ENCODE measurements at places on chromosomes 3 and 15.

DNA sequence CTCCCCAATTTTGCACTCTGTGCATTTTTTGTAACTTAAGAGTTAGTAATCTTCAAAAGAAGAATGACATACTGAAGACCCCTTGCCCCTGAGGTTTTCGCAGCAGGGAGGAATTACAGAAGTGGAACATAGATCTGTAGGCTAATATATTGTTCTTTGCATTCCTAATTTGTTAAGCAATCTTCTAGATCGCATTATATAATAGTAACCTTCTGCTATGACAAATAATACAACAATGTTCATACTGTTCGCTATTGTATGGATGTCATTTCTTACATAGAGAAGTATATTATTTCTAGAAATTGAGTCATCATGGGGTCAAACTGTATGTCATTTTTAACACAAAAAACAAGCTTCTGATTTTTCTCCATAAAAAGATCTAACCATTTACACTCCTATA lies 95.8 kb upstream of the TGFBR2 start:
- no peak for DNase-seq

DNA sequence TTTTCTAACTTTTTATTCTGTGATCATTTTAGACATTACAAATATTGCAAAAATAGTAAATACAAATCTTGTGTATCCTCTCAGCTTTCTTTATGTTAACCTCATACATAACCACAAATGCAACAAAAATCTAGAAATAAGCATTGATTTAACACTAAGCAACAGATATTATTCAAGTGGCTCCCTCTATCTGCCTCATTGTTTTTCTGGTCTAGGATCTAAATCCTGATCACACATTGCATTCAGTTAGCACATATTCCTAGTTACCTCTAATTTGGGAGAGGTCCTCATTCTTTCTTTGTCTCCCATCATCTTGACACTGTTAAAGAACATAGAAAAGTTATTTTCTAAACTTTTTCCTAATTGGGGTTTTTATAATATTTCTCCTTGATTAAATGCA lies 1126.0 kb downstream of the ROBO2 start:
- DNase-seq, result no peak

DNA sequence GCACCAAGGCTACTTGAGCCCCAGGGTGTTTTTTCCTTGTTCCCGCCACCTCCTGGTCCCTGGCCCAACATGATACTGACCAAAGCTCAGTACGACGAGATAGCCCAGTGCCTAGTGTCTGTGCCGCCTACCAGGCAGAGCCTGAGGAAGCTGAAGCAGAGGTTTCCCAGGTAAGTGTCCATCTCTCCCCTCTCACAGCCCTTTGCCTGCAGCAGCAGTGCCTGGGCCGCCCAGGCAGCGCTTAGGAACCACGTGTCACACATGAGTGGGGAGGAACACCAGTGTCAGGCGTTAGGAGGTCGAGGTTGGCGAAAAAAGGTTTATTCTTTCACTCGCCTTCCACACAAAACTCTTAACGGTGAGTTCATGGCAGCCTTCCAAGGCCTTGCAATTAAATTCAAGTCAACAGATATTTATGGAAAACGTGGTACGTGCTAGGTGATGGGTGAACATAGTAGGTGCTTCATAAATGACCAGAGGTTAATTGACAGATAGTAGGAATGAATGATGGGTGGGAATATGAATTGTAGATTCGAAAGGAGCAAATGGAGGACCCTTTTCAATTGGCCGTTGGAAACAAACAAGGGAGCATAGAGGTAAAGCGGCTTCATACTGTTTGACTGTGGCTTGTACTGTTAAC lies 486 bp downstream of the CDIN1 start:
- DNase-seq, result no peak

- no peak for DNase-seq
Measured at GRCh38 chr3:135055449-135055848, 260.4 kb downstream of the EPHB1 start.

DNA sequence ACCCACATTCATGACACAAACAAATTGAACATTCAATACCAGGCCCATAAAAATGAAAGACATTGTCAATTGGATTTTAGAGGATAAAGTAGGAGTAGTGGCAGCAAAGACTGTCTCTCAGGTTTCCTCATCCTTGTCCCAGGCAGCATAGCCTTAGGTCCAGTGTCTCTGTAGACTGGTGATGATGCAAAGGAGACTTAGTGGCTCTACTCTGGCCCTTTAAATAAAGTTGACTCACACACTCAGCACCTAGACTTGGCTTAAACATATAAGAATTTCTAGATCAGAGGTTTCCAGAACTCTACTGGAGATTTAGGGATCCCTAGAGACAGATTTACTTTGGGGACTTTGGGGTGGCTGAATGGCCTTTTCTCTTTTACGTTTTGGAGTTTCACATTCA lies 166.6 kb downstream of the NR1D2 start:
- DNase-seq, result no peak

DNA sequence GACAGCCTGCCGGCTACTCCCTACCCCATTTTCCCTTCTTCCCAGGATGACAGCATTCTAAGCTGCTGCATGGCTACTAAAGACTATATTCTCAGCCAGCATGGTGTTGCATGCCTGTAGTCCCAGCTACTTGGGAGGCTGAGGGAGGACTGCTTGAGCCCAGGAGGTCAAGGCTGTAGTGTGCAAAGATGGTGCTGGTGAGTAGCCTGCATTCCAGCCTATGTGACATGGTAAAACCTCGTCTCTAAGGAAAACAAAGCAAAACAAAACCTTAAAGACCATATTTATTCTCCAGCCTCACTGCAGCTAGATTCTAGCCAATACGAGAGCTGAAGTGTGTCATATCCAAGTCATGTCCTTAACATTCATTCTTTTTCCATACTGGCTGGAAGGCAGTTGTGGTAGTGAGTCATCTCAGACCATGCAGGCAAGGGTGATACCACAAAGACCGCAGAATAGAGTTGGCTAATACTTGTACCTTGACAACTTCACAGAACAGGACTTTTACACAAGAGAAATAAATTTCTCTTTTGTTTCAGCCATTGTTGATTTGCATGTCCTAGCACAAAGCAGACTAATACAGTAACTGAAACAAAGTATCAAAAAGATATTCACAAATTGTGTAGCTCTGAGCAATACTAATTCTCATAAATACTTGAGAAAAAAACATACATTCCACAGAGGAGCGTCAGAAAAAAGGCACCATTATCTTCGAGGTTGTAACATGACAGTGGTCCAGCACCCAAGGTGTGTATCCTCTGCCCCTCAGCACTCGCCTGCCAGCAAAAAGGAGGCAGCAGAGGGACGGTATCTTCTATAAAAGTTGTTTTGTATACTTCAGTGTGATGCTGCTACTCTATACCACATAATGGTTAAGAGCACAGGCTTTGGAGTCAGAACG lies 14.8 kb downstream of the PBRM1 start:
- no peak for DNase-seq

DNA sequence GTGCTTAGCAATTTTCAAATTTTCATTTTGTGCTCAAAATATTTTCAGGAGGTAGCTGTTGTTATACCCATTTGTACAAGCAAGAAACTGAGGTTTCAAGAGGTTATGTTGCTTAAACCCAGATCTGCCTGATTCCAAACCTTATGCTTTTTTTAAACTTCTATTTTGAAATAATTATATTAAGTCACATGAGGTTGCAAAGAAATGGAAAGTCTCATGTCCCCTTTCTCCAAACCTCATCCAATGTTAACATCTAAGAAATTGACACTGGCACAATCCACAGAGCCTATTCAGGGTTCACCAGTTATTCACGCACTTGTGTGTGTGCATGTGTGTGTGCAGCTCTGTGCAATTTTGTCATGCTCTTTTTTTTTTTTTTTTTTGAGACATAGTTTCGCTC lies 35.1 kb downstream of the B3GNT5 start:
- DNase-seq, result no peak

GRCh38 chr3:55709411-55710012 lies 222.4 kb upstream of the WNT5A start:
- no peak for DNase-seq

DNA sequence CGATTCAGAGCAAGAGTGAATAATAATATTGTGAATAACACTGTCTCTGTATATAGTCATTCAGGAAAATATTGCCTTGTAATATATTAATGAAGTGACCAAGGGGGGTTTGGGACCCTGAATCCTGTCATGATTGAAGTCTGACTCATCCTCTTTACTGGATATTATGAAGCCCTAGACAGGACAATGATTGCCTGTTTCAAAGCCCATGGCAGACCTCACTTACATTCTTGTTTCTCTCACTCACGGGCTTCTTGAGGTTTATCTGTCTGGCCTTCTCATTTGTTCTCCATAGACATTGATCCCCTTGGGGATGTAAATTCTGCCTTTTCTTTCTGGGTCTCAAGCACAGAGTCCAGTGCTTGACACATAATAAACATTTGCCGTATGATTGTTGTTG lies 449.3 kb upstream of the THRB start:
- no peak for DNase-seq

DNA sequence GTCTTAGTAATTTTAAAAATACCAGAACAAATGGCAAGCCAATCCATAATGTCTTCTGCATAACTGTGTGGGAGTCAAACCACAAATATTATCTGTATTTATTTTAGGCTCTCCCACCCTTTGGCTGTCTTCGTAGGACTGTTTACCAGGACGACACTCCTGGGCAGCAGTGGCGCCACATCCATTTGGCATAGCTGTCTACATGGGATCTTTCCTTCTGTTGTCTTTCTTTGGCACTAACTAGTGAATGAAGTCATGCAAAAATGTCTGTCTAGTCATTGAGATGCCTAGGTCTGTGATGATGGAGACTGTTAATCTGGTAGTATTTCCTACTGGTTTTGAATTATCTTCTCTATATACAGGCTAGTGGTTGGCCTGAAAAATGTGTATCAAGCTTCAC lies 54.0 kb upstream of the CHMP2B start:
- no peak for DNase-seq

DNA sequence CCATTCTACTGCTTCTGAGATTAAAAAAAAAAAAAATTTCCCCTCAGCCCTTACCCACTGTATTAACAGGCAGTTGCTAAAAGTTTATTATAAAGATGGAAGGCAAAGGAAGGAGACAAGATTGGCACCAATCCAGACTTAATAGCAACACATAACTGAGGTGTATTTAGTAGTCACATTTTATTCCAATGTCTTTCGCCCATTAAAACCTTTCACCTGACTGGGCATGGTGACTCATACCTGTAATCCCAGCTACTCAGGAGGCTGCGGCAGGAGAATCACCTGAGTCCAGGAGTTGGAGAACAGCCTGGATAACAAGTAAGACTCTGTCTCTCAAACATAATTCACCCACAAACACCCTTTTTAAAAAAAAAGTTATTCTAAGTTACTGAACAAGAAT lies 4.4 kb downstream of the ACAP2 start:
- DNase-seq, result no peak

DNA sequence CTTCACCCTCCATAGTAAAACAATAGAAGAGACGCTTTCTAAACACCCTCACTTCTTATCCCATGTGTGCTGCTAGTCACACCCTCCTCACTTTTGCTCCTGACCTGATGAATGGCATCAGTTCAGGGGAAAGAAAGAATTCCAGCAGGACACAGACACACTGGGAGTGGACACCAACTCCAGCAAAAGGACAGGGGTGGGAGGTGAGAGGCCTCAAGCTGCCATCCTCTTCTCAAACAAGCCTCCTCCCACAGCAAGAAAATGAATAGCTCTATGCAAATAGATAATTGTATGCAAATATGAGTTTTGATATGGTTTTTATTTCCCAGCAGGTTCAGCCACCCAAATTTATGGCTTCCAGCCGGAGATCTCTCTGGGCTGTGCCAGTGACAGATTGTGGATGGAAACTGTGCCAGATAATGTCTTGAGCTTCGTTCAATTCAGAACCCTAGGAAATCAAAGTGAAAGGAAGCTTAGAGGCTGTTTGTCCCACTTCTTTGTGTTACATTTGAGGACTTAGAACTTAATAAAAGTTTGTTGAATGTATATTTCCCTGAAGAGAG lies 209.3 kb upstream of the PPP2R3A start:
- DNase-seq, result no peak

DNA sequence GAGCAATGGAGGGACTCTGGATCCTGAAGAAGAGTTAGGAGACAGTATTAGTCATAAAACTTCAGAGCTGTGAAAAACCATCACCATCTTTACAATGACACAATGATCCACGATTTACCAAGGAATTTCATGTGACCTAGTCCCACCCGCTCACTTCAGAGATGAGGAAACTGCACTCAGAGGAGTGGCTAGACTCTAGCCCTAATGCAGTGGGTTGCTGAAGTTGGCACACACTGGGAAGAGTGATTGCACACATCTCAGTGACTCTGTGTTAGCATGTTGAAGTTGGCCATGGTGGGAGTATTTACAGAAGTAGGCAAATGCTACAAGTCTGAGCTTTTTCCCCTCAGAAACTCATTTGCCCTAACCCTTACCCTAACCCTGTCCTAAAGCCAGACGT lies 35.2 kb upstream of the SPATA12 start:
- DNase-seq, result no peak

GRCh38 chr3:117557464-117558090 lies 848.0 kb downstream of the TUSC7 start:
- no peak for DNase-seq

GRCh38 chr15:77838595-77838994 lies 205.9 kb upstream of the LINGO1 start:
- DNase-seq, result no peak

DNA sequence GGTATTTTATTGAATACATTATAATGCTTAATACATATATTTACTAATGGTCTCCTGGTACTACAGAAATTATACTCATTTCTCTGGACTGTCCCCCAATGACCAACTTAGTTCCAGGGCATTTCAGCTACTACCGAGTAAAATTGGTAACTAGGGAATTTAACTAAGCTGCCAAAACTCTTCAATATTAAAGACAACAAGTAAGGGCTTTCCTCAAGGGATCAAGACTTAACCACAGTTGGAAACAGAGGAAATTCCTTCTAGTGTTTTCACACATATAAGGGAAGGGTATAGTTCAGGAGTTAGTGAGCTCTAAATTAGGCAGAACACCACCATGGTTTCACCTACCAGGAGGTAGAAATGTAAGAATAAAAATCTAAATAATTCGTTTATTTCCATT lies 357.4 kb downstream of the TBL1XR1 start:
- no peak for DNase-seq

DNA sequence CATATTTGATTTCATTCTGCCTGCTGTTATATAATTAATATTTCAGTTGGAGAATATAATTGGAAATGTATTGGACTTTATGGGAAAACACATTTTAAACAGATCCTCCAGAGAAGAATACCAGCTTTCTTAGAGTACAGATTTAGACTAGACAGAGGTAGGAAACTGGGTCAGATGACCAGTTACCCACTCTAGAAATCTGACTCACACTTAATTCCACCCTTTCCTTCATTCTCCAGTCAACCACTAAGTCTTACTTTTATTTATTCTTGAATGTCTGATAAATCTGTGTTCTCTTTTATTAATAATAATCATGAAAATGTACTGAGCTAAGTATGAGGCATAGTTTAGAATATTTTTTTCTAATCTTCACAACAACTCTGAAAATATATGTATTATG lies 110.7 kb downstream of the LRRC49 start:
- DNase-seq, result no peak

All from NT2/D1 (cell line).